ENCODE measurements at places on chromosomes 2 and 18. TPM values are rescaled to one million over a fixed set of nuclear protein-coding genes. Genes with fewer than 3 reads are reported as not detected.

Gene CYBRD1
- 0.94 TPM for total RNA-seq

Gene CD302
- total RNA-seq: 2.4 TPM

Gene ANKRD30BL
- not detected for total RNA-seq

Gene AQP12B
- total RNA-seq: not detected

Gene CDH20
- total RNA-seq: 0.25 TPM
